ENCODE measurements at places on chromosomes 12 and 14.

DNA sequence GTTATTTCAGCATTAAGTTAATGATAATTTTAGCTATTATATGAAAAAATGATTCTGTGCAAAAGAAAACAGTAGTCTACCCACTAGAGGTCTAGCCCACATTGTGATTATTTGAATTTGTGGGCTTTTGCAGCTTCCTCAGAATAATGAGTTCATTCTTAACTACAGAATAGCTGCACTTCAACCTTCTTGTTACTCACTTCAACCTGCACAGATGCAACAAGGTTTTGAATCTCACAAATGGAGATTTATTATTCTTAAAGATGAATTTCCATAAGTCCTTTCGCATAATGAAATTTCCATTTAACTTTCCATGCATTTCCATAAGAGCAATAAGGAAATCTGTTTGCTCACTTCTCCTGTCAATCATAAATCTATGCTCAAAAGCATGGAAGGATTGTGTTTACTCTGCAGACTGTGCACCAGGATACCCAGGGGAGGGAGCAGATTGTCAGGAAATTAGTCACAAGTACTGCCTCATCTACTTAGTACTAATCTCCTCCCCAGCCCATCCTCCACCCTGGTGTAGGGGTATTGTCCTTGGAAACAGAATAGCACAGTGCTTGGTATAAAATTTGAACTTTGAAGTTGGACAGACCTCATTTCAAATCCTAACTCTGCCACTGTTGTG, 24.1 kb downstream of the PTGER2 start:
- DNase-seq = no peak

- DNase-seq = no peak
Measured at GRCh38 chr14:20493634-20494033, 11.7 kb upstream of the RNASE10 start.

- no peak for DNase-seq
Measured at GRCh38 chr14:50792051-50792477, 38.9 kb downstream of the NIN start.

DNA sequence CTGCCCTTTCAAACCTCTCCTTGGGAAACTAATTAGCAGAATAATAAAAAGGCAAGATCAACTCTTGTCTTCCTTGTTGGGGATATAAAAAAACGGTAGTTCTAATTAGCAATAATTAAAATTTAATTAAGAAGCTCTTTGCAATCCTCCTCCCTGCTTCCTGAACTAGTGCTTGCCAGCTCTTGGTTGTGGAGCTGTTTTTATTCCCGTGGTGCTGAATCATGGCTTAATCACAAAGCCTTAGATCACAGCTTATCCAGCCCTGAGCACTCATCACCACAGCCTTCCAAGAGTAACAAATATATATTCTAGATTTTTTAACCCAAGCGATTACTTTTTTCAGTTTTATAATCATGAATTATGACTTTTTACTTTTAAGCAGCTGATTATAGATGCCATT, 63.2 kb upstream of the INSM2 start:
- DNase-seq = no peak

- DNase-seq = no peak
Measured at GRCh38 chr12:1619587-1619986, 9.4 kb upstream of the WNT5B start.
